MG63 (cell line): ENCODE measurements at places on chromosomes 6 and 20.

DNA sequence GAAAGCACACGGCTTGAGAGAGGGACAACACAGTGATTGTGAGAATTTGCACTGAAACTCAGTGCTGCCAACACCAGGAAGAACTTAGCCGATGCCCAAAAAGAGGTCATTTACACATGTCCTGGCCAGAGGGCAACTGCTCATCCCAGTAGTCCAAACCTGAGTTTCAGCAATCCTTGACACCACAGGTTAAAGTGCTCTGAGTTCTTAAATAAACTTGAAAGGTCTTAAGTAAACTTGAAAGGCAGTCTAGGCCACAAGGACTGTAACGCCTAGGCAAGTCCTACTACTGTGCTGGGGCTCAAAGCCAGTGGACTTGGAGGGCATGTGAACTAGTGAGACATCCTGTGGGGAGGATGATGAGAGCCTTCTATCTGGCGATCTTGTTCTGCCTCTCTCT is 14.1 kb downstream of the SNX14 start:
- no peak for DNase-seq

- DNase-seq: no peak
These were observed 199.2 kb downstream of the CD83 start for GRCh38 chr6:14316651-14317386.

DNA sequence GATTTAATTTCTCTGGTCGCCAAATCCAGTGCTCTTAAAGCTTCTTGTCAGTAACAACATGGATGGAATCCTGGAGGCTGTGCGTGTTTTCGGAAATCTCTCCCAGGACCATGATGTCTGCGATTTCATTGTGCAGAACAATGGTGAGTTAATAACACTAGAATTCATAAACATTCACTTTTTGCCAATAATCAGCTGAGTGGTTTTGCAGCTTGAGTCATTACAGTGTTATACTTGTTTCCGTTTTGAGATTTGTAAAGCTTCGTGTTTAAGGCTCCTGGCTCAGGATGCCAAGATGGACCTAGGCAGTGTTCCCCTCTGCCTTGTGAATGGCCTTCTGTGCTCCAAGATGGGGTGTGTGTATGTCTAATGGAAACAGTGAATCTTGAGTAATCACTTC is 113.8 kb downstream of the ARMC2 start:
- peak; percentile 62 for DNase-seq

DNA sequence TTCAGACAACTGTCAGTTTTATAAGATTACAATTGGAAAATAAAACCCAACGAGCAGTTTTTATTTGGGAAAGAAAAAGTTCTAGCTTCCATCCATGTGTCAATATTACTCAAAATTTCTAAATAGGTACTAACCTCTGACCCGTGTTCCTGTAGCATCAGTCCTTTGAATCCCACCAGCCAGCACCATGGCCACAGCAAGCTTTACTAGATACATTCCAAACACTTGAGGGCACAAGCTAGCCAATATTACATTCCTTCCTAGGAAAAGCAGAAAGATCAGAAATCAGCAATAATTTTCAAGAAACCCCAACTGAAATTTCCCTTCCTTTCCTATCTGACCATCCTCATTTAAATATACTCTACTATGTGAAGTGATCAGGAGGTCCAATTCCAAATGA is 19.2 kb downstream of the ASF1A start:
- DNase-seq: no peak

DNA sequence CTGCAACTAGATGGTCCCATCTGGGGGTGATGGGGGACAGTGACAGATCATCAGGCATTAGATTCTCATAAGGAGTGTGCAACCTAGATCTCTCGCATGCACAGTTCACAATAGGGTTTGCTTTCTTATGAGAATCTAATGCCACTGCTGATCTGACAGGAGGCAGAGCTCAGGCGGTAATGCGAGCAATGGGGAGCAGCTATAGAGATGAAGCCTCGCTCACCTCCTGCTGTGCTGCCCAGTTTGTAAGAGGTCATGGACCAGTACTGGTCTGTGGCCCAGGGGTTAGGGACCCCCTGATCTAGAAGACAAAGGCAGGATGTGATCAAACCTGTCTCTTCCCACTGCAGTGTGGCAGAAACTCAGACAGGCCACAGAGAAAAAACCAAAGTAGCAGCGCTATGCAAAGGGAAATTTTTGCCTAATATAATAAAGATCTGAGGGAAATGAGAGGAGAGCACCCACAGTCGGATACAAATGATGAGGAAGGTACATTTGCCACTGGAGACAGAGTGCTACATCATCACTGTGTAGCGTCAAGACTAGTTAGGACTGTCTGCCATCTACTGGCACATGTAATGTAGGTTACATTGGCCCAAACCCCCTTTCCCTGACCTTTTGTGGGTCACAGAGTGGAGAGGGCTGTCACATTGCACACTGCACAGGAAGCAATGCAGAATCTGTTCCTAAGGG is 4.1 kb upstream of the LY86 start:
- DNase-seq: no peak

- DNase-seq: peak; percentile 38
These were observed at the start of gene ETV7 for GRCh38 chr6:36387440-36388303. ETV7 (minus strand) TSS chr6:36387669; CDS start chr6:36387541, 128 bp downstream.

- DNase-seq: no peak
These were observed 204.5 kb downstream of the ERMARD start for GRCh38 chr6:169955731-169956437.

GRCh38 chr20:32695089-32695488 is 21.3 kb upstream of the C20orf203 start:
- DNase-seq: no peak

DNA sequence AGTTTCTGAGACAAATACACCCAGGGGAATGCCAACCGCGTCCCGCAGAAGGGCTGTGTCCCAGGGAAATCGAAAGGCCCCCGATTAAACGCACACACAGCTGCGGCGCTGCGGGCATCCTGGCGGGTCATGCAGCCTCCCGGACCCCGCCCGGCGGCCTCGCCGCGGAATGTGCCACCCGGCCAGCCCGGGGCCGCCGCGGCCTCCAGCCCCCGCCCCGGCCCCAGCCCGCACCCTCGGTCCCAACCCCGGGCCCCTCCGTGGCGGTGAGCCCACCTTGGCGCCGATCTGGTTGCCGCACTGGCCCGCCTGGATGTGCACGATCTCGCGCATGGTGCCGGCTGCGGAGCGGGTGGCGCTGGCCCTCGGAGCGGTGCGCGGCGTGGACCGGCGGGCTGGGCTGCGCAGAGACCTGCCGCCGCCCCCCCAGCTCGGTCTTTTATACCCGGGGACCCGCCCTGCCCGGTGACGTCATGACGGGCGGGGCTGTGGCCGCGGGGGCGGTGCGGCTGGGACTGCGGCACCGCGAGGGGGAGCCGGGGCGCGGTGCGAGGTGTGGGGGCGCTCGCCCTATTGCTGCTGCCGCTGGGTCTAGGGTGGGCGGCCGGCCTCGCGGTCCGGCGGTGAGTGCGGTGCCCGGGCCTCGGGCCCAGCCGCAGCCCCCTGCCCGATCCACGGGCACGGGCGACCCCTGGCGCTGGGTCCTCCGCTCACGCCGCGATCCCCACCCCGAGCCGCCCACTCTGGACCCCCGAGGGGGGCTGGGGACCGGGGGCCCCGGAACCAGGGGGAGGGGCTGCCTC is at the start of gene TUBB2A:
TSS of gene TUBB2A (minus strand) at position 414 of the 803 bp plus-strand sequence. CDS start at position 333, 81 bp downstream.
- DNase-seq: peak; percentile 76

GRCh38 chr6:107877968-107878367 is 53.9 kb upstream of the SCML4 start:
- DNase-seq: no peak

DNA sequence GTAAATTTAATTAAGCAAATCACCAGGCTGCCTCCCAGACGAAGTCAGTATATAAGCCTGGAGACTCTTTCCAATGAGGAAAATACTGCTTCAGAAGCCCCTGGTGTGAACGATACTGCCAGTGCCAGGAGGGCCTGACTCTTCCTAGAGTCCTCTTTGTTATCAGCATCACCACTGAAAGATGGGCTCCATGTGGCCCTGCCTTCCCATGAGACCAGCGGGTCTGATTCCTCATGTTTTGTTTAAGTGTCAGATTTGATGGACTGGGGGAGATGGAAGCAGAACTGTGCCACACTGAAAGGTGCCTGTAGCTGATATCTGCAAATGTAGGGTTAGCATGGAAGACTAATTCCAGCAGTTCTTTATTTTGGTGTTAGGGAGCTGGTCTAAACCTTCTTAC is 7.9 kb downstream of the NQO2 start:
- no peak for DNase-seq

DNA sequence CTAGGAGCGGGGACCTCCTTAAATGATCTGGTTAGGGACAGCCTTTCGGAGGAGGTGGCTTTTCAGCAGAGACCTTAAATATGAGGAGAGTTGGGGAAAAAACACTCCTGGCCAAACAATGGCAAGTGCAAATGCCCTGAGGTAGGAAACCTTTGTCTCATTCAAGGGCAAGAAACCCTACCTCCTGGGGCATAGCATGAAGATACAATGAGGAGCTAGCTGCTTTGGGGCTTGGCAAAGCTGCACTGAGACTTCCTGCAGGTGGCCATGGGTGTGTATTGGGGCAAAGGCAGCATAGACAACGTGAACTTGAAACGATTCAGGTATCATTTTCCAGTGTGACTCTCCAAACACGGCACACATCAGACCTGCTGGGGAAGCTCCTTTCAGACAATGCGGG is 30.7 kb downstream of the PMEPA1 start:
- no peak for DNase-seq

DNA sequence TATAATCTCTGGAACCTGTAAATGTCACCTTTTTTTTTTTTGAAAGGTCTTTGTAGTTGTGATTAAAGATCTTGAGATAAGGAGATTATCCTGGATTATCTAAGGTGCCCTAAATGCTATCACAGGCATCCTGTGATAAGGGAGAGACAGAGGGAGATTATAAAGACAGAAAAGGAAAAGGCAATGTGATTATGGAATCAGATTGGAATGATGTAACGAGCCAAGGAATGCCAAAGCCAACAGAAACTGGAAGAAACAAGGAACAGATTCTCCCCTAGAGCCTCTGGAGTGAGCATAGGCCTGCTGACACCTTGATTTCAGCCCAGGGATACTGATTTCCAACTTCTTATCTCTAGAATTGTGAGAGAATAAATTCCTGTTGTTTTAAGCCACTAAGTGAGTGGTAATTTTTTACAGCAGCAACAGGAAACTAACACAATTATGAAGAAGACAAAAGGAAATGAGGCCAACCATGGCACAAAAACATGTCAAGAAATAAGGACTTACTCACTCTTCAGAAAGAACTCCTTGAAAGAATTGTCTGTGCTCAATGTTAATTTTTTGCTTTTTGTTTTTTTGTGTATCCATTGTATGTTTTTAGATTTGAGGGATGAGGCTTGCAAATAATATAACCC is 82.7 kb downstream of the CFAP61 start:
- DNase-seq: no peak

- DNase-seq: peak; percentile 39
These were observed 42.9 kb downstream of the UQCC1 start for GRCh38 chr20:35368666-35369423.
